ENCODE measurements at places on chromosomes 7 and 10.

DNA sequence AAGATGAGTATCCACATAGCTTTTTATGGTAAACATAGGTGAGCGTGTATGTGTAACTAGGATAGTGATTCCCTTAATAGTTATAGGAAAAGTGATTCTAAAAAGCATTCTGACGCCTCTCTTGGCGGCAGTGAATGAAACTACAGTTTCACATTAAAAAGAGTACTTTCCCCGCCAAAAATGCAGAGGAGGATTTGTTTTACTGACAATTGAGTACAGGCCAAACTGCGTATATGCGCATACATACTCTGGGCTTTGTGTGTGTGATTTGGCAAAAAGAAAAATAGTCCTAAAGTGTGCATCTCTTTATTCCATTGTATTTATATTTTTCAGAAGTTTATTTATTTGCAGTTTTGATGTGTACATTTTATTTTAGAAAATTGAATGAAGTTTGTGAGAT lies 10.3 kb downstream of the CUL1 start:
- H3K4me3 ChIP-seq: no peak overlapping the region
- DNase-seq: no peak
- no peaks in the 10 kb centered on the region for H3K27me3 ChIP-seq
- H3K36me3 ChIP-seq: no peaks in the 10 kb centered on the region
- H3K27ac ChIP-seq: no peak overlapping the region
- H3K4me1 ChIP-seq: peaks cover 52% of the 10 kb centered on the region

DNA sequence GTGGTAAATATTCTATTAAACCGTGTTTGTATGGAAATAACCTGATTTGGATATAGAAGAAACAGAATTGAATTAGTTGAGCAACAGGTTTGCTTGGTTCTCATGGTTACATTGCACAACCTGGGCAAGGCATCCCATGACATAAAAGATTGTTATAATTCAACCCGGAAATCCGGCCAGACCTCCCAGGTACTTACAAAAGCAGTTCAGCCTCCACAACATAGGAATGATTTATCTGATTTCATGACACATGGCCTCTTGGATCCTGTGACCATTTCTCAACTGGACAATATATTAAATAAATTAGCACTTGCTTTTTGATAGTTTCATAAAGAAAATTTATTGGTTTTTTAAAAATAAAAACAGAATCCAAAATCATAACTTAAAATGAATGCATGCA lies 55.1 kb upstream of the PTPN12 start:
- H3K4me3 ChIP-seq: no peak overlapping the region
- no peak for DNase-seq
- no peak overlapping the region for H3K27ac ChIP-seq
- no peaks in the 10 kb centered on the region for H3K27me3 ChIP-seq
- peaks cover 8% of the 10 kb centered on the region for H3K4me1 ChIP-seq

DNA sequence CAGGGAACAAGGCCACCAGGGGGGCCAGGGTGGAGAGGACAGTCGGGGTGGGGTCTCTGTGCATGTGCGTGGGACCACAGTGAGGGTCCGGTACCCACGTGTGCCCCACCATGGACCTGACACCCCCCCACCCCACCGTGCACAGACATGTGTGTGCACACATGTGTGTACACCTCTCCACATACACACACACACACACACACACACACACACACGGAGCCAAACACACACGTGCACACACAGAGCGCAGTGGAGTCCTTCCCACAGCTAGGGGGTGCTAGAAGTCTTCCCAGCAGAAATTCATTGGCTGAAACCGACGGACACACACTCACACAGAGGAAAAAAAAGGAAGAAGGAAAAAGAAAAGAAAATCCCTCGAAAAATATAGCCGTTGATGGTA lies 42.8 kb upstream of the GNA12 start:
- H3K4me3 ChIP-seq: no peak overlapping the region
- no peak for DNase-seq
- no peak overlapping the region for H3K27ac ChIP-seq
- no peaks in the 10 kb centered on the region for H3K27me3 ChIP-seq
- H3K36me3 ChIP-seq: no peaks in the 10 kb centered on the region

- no peaks in the 10 kb centered on the region for H3K27me3 ChIP-seq
- peaks cover 5% of the 10 kb centered on the region for H3K36me3 ChIP-seq
- no peak overlapping the region for H3K4me3 ChIP-seq
- peaks cover 3% of the 10 kb centered on the region for H3K4me1 ChIP-seq
Observed at GRCh38 chr7:66699998-66700397, 40.5 kb upstream of the RABGEF1 start.

DNA sequence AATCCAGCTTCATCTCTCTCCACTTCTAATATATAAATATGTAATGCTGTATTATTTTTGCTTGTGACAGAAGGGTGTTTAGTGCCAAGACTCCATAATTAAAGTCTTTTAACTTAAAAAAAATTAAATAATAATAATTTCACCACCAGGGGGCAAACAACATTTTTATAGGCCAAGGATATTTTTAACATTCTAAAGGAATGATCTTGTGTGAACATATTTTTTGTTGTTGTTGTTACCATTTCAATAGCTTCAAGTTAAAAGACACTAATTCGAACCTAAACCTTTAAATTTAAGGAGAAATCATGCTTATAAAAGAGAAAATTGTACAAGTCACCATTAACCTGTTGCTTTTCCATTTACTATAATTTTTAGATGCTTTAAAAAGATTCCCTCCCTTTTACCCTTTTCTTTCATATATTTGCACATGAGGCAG lies 7.5 kb upstream of the DNAJC1 start:
- no peaks in the 10 kb centered on the region for H3K27me3 ChIP-seq
- no peak overlapping the region for H3K27ac ChIP-seq
- no peaks in the 10 kb centered on the region for H3K4me1 ChIP-seq
- no peak overlapping the region for H3K4me3 ChIP-seq
- H3K36me3 ChIP-seq: peaks cover 5% of the 10 kb centered on the region

DNA sequence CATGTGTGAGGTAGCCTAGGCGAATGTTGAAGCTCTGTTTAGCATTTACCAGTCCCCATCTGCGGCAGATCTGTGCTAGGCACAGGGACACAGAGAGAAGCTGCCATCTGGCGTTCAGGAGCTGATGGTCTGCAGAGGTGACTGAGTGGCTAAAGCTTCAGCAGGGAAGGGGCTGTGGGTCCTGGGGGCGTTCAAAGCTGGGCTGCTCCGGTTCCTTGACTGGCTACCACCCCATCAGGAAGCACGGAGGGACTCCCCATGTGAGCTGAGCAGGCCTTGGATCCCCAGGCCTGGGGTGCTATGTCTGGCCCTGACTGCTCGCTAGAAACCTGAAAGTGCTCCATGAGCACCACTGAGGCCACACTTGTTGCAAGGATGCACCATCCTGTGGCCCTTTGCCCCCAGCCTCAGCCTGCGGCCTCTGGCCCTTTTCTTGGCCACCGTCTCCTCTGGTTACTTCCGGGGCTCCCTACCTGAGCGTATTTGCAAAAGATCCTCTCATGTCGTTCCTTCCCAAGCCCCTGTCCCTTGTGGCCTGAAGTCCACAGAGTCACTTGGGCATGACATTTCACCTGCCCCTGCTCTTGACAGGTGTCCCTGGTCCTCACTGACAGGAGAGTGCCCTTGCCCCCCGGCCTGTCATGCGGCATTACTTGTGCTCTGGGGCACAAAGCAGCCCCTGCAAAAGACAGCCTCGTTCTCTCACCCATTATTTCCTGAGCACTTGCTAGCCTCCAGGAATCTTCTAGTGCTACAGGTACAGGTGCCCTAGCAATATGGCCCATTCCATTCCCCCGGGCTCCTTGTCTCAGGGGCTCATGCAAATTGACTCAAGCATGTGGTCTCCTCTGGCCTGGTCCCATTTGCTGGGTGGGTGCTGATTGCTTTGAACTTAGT lies 108.1 kb downstream of the GLRX3 start:
- peak; percentile 51 for DNase-seq
- no peak overlapping the region for H3K27ac ChIP-seq
- no peaks in the 10 kb centered on the region for H3K4me1 ChIP-seq
- no peaks in the 10 kb centered on the region for H3K27me3 ChIP-seq
- peaks cover 8% of the 10 kb centered on the region for H3K36me3 ChIP-seq
- H3K4me3 ChIP-seq: no peak overlapping the region

GRCh38 chr10:123860209-123860608 lies 31.4 kb downstream of the CPXM2 start:
- H3K4me1 ChIP-seq: no peaks in the 10 kb centered on the region
- peaks cover 11% of the 10 kb centered on the region for H3K27me3 ChIP-seq
- no peak for DNase-seq
- no peaks in the 10 kb centered on the region for H3K36me3 ChIP-seq
- H3K27ac ChIP-seq: no peak overlapping the region

GRCh38 chr7:3243680-3244079 lies 57.4 kb upstream of the SDK1 start:
- no peaks in the 10 kb centered on the region for H3K27me3 ChIP-seq
- H3K36me3 ChIP-seq: peaks cover 3% of the 10 kb centered on the region
- peaks cover 28% of the 10 kb centered on the region for H3K4me1 ChIP-seq

DNA sequence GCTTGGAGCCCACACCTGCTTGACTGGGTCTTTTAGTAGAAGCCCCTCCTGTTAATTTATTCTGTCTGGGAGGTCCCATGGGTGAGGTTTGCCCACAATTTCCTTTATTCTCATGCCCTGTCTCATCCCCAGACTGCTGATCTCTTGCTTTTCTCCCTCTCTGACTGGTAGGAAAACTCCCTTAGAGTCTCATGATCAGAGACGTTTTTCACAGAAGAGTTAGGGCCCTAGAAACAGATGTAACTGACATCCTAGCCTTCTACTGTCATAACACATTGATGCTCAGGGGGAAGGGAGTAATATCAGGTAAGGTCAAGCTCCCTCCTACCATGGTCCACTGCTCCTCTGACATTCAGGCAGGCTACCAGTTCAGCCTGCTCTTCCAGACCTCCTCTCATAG lies 43.7 kb upstream of the WASL start:
- H3K4me3 ChIP-seq: no peak overlapping the region
- H3K4me1 ChIP-seq: peaks cover 1% of the 10 kb centered on the region
- H3K27ac ChIP-seq: no peak overlapping the region
- peaks cover 14% of the 10 kb centered on the region for H3K27me3 ChIP-seq

DNA sequence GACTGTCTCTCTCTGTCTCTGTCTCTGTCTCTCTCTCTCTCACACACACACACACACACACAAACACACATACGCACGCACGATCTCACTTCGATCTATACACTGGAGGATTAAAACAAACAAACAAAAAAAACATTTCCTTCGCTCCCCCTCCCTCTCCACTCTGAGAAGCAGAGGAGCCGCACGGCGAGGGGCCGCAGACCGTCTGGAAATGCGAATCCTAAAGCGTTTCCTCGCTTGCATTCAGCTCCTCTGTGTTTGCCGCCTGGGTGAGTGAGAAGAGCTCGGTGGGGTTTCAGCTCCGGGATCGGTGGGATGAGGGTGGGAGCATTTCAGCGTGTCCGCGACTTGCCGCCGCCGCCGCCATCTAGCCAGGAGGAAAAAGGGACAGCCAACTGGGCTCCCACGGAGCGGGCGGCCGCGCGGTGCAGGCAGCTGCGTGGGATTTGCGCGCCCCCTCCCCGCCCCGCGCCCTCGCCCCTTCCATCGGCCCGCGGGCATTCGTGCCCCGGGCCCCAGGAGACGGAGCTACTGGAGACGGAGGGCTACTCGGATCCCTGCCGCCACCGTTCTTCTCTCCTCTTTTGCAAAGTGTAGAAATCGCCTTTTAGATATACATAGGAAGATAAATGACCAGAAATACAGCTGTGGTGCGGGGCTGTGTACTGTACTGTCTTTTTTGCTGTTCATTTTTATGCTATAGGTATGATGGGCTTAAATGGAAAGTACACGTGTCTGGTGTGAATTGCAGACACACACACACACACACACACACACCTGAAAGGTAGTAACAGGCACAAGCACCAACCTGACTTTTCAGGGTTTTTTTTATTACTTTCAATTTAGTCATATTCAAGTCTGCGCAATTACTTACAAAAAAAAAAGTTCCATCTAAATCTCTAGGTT lies 581 bp downstream of the PTPRZ1 start:
- H3K36me3 ChIP-seq: no peaks in the 10 kb centered on the region
- peak; percentile 71 for DNase-seq
- peaks cover 21% of the 10 kb centered on the region for H3K4me1 ChIP-seq

- H3K27me3 ChIP-seq: no peaks in the 10 kb centered on the region
- H3K27ac ChIP-seq: no peak overlapping the region
Observed at GRCh38 chr10:121592155-121592890, 5.9 kb downstream of the FGFR2 start.

DNA sequence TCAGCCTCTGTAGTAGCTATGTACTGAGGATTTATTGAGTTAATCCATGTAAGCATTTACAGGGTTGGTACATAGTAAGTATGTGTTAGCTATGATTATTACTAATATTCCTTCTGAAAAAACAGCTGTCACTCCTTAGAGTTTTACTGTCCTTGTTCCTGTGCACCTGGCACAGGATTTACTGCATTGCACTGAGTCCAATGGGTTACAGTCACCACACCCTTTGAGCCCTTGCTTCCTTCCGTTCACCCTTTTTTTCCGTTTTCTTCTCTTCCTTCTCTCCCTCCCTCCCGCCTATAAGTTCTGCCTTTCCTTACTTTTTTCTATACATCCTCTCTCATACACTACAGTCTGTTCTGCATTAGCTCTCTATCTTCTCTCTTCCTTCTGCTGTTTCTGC lies 12.5 kb upstream of the CDK6 start:
- H3K4me3 ChIP-seq: no peak overlapping the region
- peaks cover 12% of the 10 kb centered on the region for H3K4me1 ChIP-seq
- peak overlapping the region; percentile 9 for H3K27ac ChIP-seq
- no peak for DNase-seq
- H3K36me3 ChIP-seq: no peaks in the 10 kb centered on the region

GRCh38 chr7:80440883-80441282 lies 71.0 kb downstream of the GNAT3 start:
- H3K4me3 ChIP-seq: no peak overlapping the region
- H3K4me1 ChIP-seq: peaks cover 19% of the 10 kb centered on the region
- peak overlapping the region; percentile 73 for H3K27ac ChIP-seq
- H3K36me3 ChIP-seq: no peaks in the 10 kb centered on the region

GRCh38 chr10:96225119-96225518 lies 46.2 kb downstream of the BLNK start:
- H3K4me1 ChIP-seq: no peaks in the 10 kb centered on the region
- H3K36me3 ChIP-seq: no peaks in the 10 kb centered on the region
- no peak overlapping the region for H3K27ac ChIP-seq
- DNase-seq: no peak

DNA sequence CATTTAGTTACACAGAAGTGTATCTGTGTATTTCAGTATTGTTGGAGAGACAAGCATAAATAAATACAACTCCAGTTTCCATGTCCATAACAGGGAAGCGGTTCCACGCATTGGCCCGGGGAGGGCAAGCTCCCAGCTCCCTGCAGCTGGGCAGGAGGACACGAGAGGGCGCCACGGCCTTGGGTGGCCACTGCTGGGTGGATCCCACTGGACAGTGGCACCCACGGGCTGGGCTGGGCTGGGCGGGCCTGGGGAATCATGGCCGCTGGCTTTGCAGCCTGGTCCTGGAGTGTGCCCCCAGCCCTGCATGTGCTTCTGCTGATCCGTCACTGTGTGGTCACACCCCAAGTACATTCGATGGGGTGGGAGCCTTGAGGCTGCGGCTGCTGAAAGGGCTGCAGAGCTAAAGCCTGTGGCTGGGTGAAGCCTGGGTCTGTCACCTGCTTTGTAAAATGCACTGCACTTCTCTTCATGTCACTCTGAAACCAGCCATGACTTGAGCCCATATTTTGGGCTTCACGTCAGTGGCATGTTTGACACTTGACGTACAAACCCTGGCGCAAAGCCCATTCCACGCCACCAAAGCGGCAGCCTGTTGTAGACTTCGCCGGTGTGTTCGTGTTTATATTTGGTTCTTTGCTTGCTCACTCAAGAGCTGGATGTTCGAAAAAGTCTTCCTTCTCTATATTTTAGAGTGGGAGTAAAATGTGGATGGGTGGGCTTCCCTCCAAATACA lies 27.5 kb downstream of the LRRC27 start:
- peak; percentile 71 for DNase-seq
- H3K27ac ChIP-seq: no peak overlapping the region
- H3K4me3 ChIP-seq: no peak overlapping the region
